ENCODE measurements at places on chromosomes 5 and 9.

DNA sequence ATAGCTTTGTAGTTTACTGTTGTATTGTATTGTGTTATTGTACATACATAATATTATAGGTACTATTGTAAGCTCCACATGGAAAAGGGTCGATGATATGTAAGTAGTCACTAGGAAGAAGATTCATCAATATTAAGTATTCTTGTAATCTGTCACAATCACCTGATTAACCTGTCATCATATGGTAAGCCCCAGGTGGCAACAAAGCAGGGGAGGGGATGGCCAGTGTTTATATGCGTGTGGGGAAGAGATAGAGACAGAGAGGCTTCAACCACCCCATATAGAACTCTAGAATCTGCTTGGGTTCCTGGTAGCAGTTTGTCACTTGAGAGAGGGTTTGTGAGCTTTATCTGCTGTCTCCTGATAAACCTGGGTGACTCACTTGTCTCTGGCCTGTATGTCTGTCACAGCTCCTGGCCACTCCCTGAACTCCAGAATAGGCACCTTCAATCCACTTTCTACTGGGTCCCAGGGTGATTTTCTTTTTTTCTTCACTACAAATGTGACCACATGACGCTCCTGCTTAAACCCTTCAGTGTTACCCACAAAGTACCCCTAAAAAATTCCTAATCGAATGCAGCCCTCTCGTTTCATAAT, 48.9 kb upstream of the CPEB4 start:
- no peak for DNase-seq

- no peak for DNase-seq
Observed at GRCh38 chr5:132455614-132456115, 34.9 kb downstream of the IRF1 start.

- DNase-seq: no peak
Observed at GRCh38 chr9:132628746-132629145, 41.0 kb downstream of the DDX31 start.

- DNase-seq: no peak
Observed at GRCh38 chr5:3214396-3214795, 381.2 kb upstream of the IRX1 start.
